ENCODE measurements at places on chromosomes 1 and 21. TPM values are rescaled to one million over a fixed set of nuclear protein-coding genes. Genes with fewer than 3 reads are reported as not detected.

The NR5A2 gene
- total RNA-seq: 22.6 TPM

The FMO1 gene
- total RNA-seq: not detected

The SERTAD4 gene
- 2.4 TPM for total RNA-seq

The GPATCH3 gene
- 8.3 TPM for total RNA-seq

The IFNLR1 gene
- not detected for total RNA-seq
